ENCODE measurements at places on chromosomes 11 and 22. TPM values are rescaled to one million over a fixed set of nuclear protein-coding genes. Genes with fewer than 3 reads are reported as not detected.

Gene TMEM138
- polyA plus RNA-seq: 115 TPM

Gene SCN3B
- 1.4 TPM for polyA plus RNA-seq

Gene LRRC74B
- polyA plus RNA-seq: 0.02 TPM

Gene THOC5
- polyA plus RNA-seq: 33.5 TPM

Gene SRPRA
- 115 TPM for polyA plus RNA-seq

Gene TMEM45B
- not detected for polyA plus RNA-seq

Gene PAX6
- not detected for polyA plus RNA-seq

Gene CYP2D6
- 0.30 TPM for polyA plus RNA-seq

Gene NCAM1
- polyA plus RNA-seq: 106 TPM

Gene SYT13
- polyA plus RNA-seq: not detected

Gene IFITM10
- polyA plus RNA-seq: 0.15 TPM

Gene CARD16
- 41.8 TPM for polyA plus RNA-seq

Gene FGF19
- polyA plus RNA-seq: not detected

Gene RASL10A
- 0.30 TPM for polyA plus RNA-seq

Gene TMPRSS5
- polyA plus RNA-seq: not detected

Gene OR51I1
- not detected for polyA plus RNA-seq

Gene CCDC73
- 0.28 TPM for polyA plus RNA-seq

Data from ovary (tissue), 10 donors.